ENCODE measurements at places on chromosomes 7 and 10.

DNA sequence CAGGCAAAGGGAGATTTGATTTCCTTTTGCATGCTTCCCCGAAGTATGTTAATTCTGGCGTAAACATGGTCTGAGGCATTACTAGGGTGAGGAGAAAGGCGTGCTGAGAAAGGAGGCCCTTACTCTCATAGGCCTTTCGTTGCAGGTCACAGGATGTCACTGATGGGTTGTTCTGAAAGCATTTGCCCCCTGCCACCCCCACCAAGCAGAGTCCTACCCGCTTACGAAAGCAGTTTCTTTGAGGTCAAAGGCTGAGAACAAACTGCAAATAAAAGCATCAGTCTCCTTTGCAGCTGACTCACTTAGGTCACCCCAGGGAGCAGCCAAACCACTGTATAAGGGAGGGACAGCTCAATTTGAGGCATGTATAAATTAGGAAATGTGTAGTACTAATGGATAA is 57.1 kb downstream of the BPGM start:
- DNase-seq, result no peak

GRCh38 chr7:111393011-111393754 is 169.1 kb downstream of the IMMP2L start:
- DNase-seq, result no peak

DNA sequence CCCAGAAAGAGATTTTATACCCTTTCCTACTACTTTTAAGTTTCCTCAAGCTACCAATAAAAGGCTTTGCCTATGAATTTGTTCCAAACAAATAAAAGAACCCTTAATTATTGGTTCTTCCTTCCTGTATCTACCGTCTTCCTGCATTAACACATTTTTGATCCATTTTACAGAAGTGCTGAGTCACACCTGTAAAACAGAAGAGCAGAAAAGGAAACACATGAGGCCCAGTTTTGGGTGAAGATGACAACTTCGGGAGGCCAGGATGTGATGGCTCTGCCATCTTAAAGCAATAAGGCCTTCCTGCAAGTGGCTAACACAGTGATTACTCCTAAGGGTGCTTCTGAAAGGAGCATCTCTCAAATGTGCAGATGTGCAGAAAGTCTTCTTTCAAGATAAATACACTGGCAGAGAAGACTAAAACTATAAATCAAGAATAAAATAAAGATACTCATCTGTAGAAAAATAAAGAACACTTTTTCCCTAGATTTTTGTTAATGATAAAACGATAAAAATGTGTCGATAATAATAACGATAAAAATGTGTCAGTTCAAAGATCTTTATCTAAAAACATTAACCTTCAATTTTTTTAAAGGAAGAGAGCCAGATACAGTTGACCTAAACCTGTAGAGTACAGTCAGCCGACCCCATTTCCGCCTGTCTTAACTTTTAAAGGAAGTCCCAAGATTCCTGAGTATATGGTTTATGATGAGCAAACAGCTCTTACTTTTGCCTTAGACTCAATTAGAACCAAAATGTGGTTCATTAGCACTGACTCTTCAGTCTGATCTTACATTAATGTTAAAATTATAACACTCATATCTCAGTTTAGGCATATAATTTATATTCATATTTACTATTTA is 108.6 kb downstream of the UBE2H start:
- DNase-seq, result no peak

DNA sequence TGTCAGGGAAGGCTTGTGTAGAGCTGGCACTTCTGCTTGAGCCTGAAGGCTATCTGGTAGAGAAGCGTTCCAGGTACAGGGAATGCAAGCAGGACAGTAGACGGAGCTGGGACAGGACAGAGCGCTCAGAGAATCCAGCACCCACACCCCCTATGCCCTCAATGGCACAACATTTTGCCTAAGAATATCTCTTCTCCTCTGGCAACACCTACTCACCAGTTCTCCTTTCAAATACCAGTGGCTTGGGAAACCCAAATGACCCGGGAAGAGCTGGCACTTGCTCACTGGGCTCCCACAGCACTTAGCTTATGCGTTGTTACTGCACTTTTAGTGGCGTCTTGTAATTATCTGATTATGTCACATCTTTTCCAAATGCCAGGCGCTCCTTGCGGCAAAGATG is 118.6 kb downstream of the RNF216 start:
- no peak for DNase-seq

GRCh38 chr7:7176406-7177043 is 5.8 kb upstream of the C1GALT1 start:
- no peak for DNase-seq

- DNase-seq, result no peak
These were observed 233.1 kb upstream of the IGFBP3 start for GRCh38 chr7:46153951-46154787.

DNA sequence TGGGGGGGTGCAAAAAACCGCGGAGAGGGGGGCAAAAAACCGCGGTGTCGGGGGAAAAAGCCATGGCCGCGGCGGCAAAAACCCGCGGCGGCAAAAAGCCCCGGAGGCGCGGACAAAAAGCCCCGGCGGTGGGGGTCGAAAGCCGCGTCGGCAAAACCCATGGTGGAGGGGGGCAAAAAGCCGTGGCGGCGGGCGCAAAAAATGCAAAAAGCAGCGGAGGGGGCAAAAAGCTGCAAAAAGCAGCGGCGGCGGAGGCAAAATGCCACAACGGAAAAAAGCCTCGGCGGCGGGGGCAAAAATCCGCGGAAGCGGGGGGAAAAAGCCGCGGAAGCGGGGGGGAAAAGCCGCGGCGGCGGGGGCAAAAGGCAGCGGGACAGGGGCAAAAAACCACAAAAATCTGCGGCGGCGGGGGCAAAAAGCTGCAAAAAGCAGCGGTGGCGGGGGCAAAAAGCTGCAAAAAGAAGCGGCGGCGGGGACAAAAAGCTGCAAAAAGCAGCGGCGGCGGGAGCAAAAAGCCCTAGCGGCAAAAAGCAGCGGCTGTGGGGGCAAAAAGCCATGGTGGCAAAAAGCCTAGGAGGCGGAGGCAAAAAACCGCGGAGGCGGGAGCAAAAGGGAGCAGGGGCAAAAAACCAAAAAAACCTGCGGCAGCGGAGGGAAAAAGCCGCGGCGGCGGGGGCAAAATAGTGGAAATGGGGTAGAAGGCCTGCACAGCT is 418.9 kb downstream of the ZNF716 start:
- no peak for DNase-seq

DNA sequence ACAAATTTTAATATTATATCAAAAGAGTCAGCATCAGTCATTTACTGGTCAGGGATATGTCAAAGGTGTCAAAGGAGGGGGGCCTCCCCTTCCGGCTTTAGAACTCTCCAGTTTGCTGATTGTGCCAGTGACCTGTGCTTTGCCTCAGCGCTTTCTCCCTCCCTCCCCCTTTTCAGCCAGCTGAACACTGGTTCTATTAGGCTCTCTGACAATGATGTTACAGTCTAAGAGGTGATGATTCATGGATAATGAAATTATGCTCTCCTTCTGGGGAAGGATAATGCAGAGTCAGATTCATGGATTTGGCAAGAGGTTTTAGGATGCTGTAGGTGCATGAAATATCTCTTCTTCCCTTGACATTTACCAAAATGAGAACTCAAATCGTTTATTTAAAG is 6.1 kb downstream of the LRRTM3 start:
- DNase-seq, result no peak

DNA sequence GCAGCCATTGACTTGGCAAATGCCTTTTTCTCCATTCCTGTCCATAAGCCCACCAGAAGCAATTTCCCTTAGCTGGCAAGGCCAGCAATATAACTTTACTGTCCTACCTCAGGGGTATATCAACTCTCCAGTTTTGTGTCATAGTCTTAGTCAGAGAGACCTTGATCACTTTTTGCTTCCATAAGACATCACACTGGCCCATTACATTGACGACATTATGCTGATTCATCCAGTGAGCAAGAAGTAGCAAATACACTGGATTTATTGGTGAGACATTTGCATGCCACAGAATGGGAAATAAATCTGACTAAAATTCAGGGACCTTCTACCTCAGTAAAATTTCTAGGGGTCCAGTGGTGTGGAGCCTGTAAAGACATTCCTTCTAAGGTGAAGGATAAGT is 649.7 kb upstream of the ANKRD30A start:
- no peak for DNase-seq

- DNase-seq, result no peak
These were observed 2.0 kb upstream of the PLCE1 start for GRCh38 chr10:93991596-93992284.

GRCh38 chr7:112140600-112140999 is 65.6 kb downstream of the DOCK4 start:
- no peak for DNase-seq

- DNase-seq, result no peak
These were observed 190.4 kb downstream of the CTTNBP2 start for GRCh38 chr7:117682681-117683385.

GRCh38 chr7:131292141-131292905 is 35.4 kb upstream of the MKLN1 start:
- DNase-seq, result no peak

GRCh38 chr7:137968890-137969289 is 33.0 kb downstream of the CREB3L2 start:
- DNase-seq, result no peak

GRCh38 chr7:155456738-155457543 is 988 bp upstream of the EN2 start:
- no peak for DNase-seq

GRCh38 chr10:91907914-91908336 is 1.4 kb downstream of the FGFBP3 start:
- DNase-seq, result no peak

DNA sequence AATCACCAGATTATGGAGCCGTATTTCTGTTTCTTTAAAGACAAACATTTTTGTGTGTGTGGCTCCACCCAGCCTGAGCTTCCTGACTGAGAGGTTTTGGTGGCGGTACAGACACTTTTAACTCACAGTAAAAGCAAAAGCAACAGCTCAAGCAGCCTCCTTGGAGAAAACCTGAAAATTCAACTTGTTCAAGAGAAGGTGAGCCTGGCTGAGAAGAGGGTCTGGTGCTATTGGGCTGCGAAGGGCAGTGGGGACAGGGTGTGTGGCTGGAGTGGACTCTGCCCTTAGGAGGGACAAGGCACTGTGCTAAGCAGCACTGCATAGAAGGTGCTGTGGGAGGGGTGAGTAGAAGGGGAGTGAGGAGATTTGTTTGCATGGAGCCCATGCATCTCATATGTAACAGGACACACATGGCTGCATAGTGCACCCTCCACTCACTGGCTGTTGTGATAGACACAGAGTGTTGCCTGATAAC is at the start of gene GIMAP7:
Gene GIMAP7 (plus strand): TSS at position 125 of the 475 bp plus-strand sequence. CDS start 5,103 bp downstream, outside the sequence.
- no peak for DNase-seq

- DNase-seq, result no peak
These were observed 2.1 kb downstream of the CYP3A5 start for GRCh38 chr7:99677648-99678045.

DNA sequence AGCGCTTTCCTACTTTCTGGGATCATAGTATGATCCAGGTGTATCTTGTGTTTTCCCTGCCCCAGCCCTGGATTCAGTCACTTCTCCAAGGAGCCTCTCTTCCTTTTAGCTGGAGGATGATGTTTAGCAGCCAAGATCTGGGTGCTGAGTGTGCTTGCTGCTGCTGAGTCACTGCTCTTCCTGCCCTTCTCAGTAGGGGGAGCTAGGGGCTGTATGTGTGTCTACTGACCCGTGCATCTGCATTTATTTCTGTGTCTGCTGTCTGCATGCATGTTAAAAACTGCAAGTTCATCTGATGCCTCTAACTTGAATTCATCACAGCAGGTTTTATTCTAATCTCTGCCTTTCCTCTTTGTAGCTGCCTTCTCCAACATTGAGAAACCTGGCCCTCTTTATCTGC is 31.6 kb downstream of the MGMT start:
- DNase-seq, result no peak

GRCh38 chr10:99266383-99266782 is 30.7 kb upstream of the HPSE2 start:
- DNase-seq, result no peak

- DNase-seq, result no peak
These were observed 99.8 kb downstream of the SND1 start for GRCh38 chr7:127751490-127752448.

- DNase-seq, result no peak
These were observed 161.0 kb upstream of the RNF32 start for GRCh38 chr7:156479596-156479995.

DNA sequence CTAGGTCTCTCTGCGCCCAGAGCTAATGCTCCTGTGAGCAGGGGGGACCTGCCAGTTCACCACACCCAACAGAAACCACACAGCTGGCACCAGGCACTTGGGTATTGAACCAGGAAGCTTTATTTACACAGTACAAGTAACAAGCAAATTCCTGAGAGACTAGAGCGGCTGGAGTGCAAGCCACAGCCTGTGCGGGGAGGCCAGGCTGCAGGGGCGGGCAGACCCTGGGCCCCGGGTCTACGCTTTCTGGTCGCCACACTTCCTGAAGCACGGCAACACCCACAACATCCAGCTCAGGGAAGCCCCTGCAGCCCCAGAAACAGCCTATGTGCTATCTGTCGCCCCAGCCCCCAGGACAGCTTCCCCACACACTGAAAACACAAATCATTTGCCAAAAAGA is 125.0 kb downstream of the FAM53B start:
- DNase-seq, result no peak

GRCh38 chr7:151631953-151632749 is 112.5 kb upstream of the RHEB start:
- DNase-seq, result peak; percentile 46

- DNase-seq, result no peak
These were observed 22.2 kb upstream of the AFAP1L2 start for GRCh38 chr10:114426476-114426875.

DNA sequence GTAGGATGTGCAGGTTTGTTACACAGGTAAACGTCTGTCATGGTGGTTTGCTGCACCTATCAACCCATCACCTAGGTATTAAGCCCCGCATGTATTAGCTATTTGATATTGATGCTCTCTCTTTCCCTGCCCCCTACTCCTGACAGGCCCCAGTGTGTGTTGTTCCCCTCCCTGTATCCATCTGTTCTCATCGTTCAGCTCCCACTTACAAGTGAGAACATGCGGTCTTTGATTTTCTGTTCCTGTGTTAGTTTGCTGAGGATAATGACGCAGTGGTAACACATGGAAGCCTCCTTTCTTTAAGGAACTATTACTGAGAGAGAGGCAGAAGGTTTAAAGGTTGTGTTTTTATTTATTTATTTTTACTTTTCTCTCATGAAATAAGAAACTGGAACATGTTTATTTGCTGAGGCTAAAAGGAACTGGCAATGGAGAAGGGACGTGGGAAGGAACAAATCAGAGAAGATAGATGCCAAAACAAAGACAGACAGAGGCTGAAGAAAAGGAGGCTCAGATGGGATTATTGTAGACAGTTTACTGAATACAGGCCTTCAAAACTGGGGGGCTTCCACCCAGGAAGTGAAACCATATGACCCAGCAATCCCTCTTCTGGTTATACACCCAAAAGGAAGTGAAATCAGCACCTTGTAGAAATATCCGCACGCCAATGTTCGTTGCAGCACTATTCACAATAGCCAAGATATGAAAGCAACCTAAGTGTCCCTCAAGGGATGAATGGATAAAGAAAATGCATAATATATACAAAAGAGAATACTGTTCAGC is 556.3 kb downstream of the GRM8 start:
- DNase-seq, result no peak

GRCh38 chr7:158403013-158403821 is 184.4 kb downstream of the PTPRN2 start:
- no peak for DNase-seq

DNA sequence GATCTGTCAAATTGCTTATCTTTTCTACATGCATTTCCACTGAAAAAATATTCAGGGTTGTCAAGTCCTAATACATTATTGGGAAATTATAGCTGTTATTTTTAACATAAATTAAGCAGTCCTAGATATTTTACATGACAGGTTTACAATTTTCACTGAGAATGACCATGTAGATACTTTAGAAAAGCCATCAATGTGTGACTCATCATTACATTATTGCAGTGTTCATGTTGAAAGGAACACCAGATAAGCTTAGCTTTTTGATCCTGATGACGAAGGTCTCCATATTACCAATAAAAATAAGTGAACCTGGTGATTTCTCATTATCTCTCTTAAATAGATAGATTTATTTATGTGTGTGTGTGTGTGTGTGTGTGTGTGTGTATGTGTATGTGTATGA is 529.5 kb upstream of the PCDH15 start:
- DNase-seq, result no peak
